ENCODE measurements at places on chromosomes 12 and 14.

DNA sequence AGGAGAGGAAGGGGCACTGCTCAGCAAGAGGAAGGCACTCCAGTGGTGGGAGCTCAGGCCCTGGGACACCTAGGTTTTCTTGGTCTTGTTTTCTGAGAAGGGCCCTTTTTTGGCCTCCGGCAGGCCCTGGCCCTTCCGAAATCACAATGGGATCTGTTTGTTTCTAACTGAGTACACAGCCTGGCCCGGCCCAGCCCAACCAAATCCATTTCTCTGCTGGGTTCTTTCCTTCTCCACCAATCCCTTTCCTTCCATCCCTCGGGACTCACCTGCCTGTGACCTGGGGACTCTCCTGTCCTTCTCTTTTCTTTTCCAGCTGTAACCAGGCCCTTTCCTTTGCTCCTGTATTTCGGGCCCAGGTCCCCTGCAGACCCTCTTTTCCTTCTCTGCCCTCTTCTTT is 18.6 kb downstream of the TEAD4 start:
- DNase-seq: no peak

- DNase-seq: no peak
These were observed 1.5 kb downstream of the CLECL1 start for GRCh38 chr12:9731393-9731792.

DNA sequence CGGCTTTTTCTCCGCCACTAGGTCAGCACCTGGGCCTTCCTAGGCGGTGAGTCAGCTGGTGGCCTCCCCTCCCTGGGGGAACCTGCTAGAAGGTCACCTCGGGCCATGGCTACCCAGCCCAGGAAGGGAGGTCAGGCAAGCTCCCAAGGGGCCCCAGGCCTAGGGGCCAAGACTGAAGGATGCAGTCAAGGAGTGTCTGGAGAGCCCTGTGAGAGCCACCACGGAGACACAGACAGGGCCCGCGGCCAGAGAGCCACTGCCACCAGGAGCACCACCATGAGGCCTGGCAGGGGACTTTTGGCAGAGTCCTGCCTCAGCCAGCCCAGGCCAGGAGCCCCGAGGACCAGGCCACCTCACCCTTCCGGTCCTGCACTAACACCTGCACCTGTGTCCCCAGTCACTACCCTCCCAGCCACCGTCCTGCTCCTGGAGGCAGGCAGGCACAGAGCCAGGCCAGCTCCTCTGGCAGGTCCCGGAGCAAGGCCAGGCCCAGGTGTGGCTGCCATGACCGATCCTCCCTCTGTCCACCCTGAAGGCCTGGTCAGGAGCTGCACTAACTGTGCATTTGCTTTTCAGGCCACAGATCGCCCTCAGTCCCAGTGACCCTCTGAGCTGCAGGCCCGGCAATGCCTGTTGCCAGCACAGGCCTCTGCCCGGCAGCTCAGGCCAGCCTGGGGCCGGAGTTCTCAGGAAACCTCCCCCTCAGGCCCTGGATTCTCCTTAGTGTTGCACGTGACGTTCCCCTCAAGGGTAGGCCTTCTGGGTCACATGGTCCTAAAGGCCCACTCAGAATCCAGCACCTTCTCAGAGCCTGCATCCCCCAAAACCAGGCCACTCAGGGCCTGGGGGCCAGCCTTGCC is 6.9 kb downstream of the PHETA1 start:
- no peak for DNase-seq

DNA sequence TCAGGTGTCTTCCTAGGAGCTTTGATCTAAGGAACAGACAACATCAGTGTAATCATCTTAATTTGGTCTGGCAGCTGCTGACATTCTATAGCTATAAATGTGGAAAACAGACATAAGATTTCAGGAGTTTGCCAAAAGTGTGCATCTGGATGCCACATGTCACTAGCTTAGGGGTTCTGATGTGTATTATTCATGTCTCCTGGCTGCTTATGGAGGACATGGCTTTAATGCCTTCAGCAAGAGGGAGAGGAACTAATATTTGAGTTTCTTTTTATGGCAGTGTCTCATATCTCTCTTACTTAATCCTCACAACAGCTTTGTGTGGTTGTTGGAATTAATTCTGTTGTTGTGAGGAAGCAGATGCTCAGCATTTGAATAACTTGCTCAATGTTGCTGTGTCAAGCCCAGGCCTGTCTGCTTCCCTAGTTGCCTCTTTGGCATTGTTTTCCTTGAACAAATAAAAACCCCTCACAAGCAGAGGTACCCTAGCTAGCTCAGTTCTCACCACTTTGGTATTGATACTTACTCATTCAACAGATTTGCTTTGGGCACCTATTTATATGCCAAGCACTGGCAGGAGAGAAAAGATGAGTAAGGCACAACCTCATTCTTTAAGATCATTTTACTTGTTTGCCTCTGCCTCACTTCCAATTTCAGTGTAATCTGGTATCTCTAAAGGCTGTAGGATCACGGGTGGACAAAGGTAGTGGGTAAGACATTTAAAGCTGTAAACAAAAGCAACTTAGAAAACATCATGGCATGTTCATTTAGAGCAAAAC is 39.8 kb upstream of the EID3 start:
- no peak for DNase-seq

- no peak for DNase-seq
These were observed 385.6 kb downstream of the SYT1 start for GRCh38 chr12:79250186-79250585.

DNA sequence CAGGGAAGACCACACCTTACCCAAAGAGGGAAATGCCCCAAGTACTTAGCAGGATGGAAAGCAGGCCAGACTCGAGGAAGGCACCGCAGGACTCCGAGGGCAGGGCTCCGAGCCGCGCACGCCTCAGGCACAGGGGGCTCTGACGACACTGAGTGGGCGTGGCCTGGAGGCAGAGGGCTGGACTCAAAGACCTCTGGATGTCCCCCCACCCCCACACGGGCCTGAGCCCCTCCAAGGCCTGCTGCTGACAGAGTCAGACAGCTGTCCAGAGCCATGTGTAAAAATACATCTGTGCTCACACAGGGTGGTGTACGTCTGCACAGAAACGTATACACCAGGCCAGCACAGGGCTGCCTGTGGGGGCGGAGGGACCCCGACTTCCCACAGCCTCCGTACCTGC is 1.4 kb downstream of the AKT1 start:
- DNase-seq: no peak

DNA sequence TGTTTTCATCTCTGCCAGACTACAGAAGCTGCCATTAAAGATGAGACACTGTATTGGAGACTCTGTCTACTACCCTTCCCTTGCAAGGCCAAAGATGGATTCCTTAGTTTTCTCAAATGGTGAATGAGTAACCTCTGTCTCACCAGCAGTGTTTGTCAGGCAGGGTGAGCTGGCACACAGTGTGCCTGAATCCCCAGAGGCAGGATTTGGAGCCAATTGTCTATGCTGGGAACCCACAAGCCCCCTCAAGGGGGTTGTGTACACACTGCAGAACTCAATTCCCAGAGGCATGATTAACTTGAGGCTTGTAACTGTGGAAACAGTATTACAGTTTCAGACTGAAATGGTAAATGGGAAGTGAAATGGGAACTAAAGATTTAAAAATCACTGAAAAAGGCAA is 136.8 kb upstream of the PTPRB start:
- no peak for DNase-seq

GRCh38 chr14:33647385-33647786 is 303.5 kb downstream of the EGLN3 start:
- DNase-seq: no peak

GRCh38 chr12:132471011-132471857 is 18.7 kb upstream of the FBRSL1 start:
- no peak for DNase-seq

- no peak for DNase-seq
These were observed 1.1 kb downstream of the ATN1 start for GRCh38 chr12:6928703-6929407.

- no peak for DNase-seq
These were observed 278.2 kb upstream of the DIO2 start for GRCh38 chr14:80489513-80489912.

DNA sequence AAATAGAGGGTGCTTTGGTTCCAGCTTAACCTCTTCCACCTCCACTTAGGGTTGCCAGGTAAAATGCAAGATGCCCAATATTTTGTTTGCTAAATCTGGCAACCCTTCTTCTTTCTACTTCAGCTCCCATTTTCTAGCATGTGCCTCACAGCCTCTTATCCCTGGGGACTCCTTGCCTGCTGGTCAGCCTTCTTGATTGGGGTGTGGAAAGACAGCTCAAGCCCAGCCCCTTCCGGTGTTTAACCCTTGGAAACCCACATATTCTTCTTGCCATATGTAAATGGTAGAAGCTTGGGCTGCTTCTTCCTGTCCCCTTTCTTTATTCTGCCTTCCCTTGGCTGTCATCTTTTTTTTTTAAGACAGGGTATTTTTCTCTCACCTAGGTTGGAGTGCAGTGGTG is 5.7 kb downstream of the SPIC start:
- no peak for DNase-seq

DNA sequence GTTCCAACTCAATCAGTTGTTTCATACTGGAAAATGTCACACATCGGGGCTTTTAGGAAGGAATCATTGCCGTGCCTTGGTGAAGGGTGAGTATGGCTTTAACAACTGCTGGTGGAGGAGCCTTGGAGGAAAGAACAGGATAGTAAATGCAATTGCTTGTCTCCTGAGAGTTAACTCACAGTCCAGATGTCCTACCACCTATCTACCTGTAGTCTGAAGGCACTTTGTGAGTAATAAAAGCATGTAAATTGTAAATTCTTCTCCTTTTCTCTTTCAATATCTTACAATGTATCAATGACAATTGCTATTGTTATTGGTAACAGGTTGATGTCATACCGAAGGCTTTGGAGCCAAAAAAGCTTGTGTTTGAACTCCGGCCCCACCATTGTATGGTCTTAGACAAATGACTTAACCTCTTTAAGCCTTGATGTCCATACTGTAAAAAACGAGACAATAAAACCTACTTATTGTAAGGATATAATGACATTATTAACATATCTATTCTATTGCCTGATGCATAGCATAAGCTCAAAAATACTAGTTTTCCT is 397.4 kb downstream of the ADAMTS20 start:
- no peak for DNase-seq
